ENCODE measurements at places on chromosomes 6 and 20.

DNA sequence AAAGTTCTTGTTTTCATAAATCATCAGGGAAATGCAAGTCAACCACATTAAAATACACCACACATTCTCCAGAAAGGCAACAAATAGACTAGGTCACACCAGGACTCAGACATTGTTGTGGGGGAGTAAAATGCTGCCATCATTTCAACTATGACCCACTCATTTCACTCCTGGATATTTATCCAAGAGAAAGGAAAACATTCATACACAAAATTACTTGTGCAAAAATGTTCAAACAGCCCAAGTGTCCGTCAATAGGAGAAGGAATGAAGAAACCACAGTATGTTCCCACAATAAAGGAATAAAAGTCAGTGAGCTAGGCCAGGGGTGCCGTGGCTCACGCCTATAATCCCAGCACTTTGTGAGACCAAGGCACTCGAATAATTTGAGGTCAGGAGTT lies 81.5 kb upstream of the QKI start:
- no peak for DNase-seq

DNA sequence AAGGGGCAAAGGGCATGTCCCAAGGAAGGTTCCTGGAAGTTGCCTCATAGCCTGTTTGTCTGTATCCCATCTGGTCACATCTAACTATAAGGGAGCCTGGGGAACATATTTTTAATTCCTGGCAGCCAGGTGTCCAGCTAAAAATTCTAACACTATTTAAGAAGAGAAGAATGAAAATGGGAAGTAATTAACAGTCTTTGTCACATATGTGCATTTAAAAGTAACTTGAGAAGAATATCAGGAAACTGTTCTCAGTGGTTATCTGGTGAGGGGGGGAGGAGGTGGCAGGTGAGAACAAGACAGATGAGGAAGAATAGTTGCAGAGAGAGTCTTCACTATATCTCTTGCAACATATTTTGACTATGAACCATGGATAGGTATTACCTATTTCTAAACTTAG lies 75.5 kb upstream of the ELOVL5 start:
- no peak for DNase-seq

DNA sequence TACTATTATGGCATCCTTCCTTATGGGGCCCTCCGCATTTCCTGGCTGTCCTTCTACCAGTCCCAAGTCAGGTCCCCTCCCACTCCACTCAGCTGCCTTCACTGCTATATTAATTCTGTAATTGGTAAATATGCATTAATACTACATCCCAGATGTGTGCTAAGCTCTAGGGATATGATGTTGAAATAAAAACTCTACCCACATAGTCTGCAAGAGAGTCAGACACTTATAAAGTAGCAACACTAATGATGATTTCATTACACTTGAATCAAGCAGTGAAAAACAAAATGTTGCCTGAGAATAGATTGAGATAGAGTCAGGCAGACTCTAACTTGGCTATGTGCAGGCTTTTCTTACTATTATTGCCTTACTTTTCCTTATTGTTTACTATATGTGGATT lies 62.4 kb downstream of the AIG1 start:
- no peak for DNase-seq

GRCh38 chr6:161268531-161269210 lies 5.2 kb downstream of the AGPAT4 start:
- DNase-seq = no peak

- DNase-seq = no peak
Measured at GRCh38 chr6:34201455-34202107, 35.1 kb upstream of the HMGA1 start.

All from NCI-H2107 (cell line).